Heart right ventricle (tissue), 16 donors: ENCODE measurements at places on chromosomes 11 and 22. TPM values are rescaled to one million over a fixed set of nuclear protein-coding genes. Genes with fewer than 3 reads are reported as not detected.

Gene HBE1
- not detected for polyA plus RNA-seq

Gene LIN7C
- polyA plus RNA-seq: 3.4 TPM

Gene HSCB
- polyA plus RNA-seq: 15.0 TPM

Gene SHANK2
- 0.07 TPM for polyA plus RNA-seq
